NCI-H2107 (cell line): ENCODE measurements at places on chromosomes 12 and 14.

DNA sequence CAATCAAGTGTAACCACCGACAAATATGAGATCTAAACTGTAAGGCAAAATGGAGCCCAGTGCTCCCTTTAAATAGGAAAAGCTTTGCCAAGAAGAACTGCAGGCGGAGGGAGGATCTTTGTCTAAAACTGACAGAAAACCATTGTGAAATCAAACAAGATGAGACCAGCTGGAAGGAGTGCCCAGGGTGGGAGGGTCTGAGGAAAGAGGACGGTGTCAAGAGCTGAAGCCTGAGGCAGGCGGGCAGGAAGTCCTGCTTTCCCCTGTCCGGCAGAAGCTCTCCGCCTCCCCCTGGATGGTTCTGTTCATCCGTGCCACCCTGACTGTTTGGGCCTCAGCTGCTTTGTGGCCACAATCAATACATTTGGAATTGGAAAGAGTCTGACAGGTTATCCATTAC lies 37.5 kb downstream of the CDC42BPB start:
- DNase-seq, result no peak

- no peak for DNase-seq
Measured at GRCh38 chr12:113857371-113857770, 108.8 kb downstream of the RBM19 start.

- no peak for DNase-seq
Measured at GRCh38 chr14:52706286-52706685, 714 bp upstream of the PSMC6 start.

GRCh38 chr12:2291182-2291832 lies 238.5 kb downstream of the CACNA1C start:
- no peak for DNase-seq

- DNase-seq, result no peak
Measured at GRCh38 chr14:100104523-100105300, 39.5 kb downstream of the EVL start.

GRCh38 chr14:61525293-61526011 lies 169.9 kb upstream of the HIF1A start:
- no peak for DNase-seq

DNA sequence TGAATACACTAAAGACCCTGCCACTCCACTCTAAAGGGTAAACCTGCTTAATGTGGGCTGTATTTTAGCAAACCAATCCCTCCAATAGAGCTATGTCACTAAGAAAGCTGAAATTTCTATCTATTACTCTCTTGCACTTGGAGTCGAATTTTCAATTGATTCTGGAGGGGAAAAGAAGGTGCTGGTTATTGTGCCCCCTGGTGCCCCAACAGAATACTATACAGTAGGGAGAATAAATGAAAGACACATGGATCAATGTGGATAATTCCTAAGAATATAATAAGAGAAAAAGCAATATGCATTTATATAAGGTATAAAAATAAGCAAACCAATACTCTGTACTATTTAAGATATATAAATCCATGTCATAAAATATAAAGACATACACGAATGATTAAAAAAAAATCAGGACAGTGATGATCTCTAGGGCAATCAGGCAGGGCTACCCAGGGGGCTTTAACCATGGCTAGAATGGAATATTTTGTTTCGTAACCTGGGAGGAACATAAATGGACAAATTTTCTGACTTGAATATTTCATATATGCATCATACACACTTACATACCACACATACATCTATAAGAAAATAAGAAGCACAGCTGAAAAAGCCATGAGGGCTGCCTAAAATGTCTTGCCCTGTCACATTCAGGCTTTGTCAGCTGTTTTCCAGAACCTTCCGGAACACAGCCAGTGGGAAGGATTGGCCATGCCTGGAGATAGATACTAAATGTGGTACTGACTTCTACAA lies 54.4 kb downstream of the EFCAB11 start:
- no peak for DNase-seq

DNA sequence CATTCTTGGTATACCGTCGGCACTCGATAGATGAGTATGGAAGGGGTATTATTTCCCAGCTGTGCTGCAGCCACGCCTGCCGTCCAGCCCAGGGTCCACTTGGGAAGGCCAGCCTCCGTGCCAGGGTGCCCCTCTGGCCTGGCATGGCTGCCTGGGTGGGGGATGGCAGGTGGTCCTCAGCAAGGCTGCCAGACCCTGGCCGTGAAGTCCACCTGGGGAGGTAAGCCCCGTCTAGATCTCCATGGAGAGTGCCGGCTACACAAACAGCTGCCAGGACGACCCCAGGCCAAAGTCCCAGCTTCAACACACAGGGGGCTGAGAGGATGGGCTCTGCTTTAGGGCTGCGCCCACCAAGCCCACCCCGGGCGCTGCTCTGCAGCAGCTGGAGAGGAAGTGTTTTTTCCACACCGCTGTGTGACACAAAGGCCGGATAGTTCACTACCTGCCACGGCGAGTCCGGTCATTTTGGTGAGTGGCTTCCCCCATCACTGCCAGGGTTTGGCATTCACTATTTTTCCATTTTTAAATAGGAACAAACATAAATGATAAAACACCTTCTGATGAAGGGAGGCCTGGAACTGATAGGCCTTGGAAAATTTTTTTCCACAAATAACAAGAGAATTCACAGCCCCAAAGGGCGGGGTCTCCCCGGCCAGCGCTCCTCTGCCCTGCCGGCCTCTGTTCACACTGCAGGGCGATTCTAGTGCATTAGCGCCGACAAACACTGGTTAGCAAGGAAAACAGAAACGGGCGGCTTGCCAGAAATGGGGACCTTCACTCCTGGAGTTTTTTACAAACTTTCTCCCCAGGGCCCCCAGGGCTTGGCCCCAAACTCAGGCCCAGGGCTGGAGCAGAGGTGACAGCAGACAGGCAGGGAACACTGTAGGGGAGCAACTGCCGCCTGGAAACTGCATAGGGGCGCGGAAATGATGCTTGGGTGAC lies 161.5 kb downstream of the CALM1 start:
- no peak for DNase-seq
